CD8-positive, alpha-beta memory T cell (primary cell): ENCODE measurements at places on chromosomes 5 and 9. TPM values are rescaled to one million over a fixed set of nuclear protein-coding genes. Genes with fewer than 3 reads are reported as not detected.

NREP gene
- total RNA-seq = 3.6 TPM

IFNA21 gene
- total RNA-seq = not detected

SLC2A6 gene
- total RNA-seq = 16.3 TPM

LCN9 gene
- total RNA-seq = not detected

OR1Q1 gene
- total RNA-seq = not detected

OTP gene
- total RNA-seq = not detected

GRCh38 chr9:113631871-113632665 is 168.5 kb downstream of the RGS3 start:
- no peak for DNase-seq

DNA sequence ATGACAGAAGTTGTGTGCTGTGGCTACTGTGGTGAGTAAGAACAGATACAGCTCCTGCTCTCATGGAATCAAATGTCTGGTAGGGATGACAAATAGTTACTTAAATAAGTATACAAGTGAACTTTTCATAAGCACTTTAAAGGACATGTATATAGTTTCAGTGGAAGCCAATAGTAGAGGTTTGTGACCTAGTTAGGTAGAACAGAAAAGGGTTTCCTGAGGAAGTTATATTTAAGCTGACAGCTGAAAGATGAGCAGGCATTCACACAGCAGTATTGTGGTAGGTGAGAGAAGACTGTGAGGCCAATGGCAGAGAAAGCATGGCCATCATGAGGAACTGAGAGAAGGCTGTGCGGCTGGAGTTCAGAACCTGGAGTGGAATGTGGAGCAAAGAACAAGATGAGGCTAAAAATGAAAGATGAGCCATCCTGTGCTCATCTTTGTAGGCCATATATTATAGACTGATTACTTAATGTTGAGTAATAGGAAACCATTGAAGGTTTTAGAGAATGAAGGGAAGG is 15.4 kb downstream of the FAM174A start:
- DNase-seq = no peak

DNA sequence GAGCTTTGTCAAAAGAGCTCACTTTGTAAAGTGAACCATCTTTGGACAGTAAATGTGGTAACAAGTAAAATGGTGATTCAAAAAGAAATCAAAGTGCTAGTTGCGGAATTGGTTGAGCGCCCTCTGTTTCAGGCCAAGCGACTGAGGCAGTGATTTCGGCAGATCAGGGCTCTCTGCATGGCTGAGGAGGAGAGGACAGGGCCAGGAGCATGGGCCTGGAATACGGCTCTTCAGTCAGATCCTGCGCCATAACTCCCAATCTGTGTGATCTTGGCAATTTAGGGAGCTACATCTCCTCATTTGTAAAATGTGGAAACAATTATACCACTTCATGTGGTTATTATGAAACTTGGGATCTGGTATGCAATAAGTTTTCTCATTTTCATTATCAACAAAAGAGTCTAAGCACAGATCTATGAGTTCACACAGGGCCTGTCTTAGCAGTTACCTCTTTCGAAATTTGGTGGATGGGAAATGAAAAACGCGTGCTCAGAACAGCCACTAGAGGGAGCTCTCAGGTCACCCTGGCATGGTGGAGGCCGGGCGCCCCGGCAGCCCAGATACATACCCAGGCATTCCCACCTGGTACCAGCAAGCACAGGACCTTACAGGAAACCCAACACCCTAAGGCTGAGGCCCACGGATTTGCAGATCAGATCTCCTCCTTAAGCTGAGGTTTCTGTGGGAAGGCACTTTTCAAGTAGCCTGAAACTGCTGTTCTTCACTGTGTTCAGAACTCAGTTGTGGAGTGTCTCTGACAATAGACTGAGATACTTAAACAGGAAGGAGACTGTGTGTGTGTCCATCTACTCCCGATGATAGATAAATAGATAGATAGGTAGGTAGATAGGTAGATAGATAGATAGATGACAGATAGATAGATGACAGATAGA is 303.7 kb downstream of the RAB3C start:
- peak; percentile 31 for DNase-seq

- DNase-seq = no peak
Measured at GRCh38 chr5:174197929-174198328, 152.4 kb downstream of the NSG2 start.

GRCh38 chr5:160245506-160246086 is 16.3 kb downstream of the FABP6 start:
- DNase-seq = no peak

- DNase-seq = no peak
Measured at GRCh38 chr5:141958113-141958512, at the start of gene PCDH12. Gene PCDH12, minus strand, starts transcription at chr5:141958202. Its CDS starts 351 bp downstream, at chr5:141957851.

DNA sequence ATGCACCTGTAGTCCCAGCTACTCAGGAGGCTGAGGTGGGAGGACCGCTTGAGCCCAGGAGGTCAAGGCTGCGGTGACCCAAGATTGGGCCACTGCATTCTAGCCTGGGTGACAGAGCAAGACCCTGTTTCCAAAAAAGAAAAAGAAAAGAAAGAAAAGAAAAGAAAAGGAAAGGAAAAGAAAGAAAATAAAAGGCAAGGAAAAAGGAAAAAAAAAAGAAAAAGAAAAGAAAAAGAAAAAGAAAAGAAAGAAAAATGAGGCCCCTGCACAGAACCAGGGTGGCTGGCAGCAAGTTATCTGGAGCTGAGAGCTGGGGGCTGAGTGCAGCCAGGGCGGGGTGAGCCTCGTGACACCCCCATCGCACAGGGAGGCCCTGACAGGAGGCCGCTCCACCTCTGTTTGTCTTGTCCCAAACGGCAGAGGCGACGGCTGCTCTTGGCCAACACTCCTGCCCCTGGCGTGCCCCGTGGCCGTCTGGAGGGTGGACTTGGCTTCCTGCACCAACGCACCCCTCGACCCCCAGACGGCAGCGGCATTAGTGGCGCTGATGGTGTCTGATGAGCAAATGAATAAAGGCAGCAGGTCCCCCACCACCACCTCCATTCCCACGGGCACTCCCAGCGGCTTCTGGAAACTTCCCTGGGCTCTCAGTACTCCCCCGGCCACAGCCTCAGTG is 16.7 kb downstream of the EXD3 start:
- DNase-seq = no peak

GRCh38 chr5:63919763-63920478 is 42.3 kb downstream of the HTR1A start:
- no peak for DNase-seq

DNA sequence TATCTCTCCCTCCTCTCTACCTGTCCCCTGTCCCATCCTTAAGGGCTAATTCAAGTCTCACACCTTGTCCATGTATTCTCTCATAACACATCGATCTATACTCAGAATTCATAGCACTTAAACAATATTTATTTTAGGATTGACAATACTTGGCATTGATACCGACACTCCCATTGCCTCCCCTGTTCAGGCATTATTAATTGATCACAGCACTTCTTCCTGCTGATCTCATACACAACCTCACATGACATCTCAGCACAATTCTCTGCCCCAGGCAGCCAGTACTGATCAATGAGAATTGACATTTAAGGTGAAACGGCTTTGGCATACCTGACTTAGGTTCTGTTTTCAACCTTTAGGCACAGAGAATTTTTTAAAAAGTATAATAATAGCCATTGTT is 582.4 kb upstream of the BRINP1 start:
- DNase-seq = no peak

GRCh38 chr5:56683281-56683680 is 132.1 kb upstream of the MAP3K1 start:
- DNase-seq = no peak

- no peak for DNase-seq
Measured at GRCh38 chr5:74632947-74633356, 7.6 kb downstream of the ENC1 start.

- no peak for DNase-seq
Measured at GRCh38 chr5:134000091-134000511, 4.7 kb downstream of the VDAC1 start.

GRCh38 chr5:100794844-100795243 is 108.2 kb downstream of the ST8SIA4 start:
- no peak for DNase-seq

DNA sequence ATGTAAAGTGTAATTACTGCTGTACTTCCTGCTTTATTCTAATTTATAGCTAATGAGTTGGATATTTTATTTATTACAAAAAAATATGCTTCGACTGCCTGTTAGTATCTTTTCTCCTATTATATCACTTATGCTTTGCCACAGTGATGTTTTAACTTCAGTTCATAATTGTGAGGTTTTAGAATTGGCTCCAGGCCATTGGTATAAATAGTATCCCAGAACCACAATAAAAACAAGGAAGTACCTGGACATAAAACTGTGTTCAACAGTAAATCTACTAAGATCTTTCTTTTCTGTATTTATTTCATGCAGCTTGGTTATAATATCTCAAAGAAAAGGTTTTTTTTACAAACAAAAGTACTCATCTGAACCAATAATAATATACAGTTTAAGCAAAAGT is 354.3 kb upstream of the CDH9 start:
- DNase-seq = no peak

- DNase-seq = no peak
Measured at GRCh38 chr9:95515272-95516113, 1.3 kb downstream of the PTCH1 start.

DNA sequence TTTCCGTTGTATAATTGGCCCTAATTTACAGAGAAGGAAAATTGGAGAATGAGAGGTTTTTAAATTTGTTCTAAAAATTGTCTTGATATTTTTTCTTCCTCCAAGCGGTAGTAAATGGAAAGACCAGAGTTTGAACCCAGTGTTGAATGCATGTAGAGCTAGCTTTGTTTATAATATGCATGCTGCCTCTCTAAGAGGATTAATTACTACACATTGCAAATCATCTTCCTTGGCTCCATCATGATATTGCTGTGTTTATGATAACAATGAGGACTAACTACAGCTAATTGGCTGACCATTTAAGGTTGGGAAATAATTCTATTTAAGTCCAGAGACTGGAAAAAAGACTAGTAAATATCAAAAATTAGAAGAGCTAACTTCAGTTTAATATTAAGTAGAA is 338.5 kb downstream of the PLK2 start:
- no peak for DNase-seq

DNA sequence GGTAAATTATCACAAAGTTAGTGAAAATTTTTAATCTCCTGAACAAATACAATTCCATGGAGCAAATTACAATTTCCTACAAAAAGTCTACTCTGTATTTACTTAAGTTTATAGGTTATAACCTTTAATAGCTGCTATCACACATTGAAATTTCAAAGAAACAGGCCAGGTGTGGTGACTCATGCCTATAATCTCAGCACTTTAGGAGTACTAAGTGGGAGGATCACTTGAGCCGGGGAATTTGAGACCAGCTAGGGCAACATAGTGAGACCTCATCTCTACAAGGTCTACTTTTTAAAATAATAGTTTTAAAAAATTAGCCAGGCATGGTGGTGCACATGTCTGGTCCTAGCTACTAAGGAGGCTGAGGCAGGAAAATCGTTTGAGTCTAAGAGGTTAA is 50.3 kb downstream of the HINT1 start:
- DNase-seq = no peak

DNA sequence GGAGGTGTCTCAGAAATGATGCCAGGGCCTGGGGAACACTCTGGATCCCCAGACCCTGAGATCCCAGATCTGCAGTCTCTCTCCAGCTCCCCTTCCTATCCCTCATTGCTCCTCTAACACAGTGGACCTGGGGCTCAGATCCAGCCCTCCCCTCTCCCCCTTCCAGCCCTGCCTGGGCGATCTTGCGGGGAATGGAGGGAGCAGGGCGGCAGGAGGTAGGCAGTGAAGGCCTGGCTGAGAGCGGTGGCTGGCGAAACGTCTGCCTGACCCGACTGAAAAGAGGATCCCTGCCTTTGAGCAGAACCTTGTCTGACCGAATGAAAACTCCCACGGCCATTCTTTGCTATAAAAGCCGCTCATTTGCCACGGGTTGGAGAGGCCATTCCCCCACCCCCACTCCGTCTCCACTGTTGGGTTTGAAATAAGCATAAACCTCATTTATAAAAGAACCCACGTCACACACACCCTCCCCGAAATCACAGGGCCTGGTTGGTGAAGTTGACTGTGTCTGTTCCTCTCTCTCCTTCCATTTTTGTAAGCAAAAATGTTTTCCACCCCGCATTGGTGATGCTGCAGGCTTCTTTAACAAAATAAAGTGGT is 8.8 kb downstream of the MSX2 start:
- DNase-seq = no peak

DNA sequence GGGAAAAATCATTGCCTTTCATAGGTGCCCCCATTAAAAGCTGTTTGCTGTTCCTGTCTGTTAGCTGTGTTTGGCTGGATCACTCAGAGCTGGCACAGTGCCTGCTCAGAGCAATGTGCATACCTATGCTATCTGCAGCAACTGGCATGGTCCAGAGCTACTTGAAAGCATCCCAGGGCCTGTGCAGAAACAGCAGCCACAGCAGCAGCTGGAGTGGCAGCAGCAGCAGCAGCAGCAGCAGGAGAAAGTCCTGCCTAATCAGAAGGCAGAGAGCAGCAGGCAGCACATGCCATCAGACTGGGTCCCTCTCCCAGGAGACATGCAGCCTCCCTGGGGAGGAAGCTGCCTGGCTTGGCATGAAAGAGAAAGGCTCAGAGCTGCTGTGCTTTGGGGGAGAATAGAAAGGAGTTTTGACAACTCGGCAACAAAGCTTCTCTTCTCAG is 243.8 kb upstream of the WWC1 start:
- DNase-seq = no peak

DNA sequence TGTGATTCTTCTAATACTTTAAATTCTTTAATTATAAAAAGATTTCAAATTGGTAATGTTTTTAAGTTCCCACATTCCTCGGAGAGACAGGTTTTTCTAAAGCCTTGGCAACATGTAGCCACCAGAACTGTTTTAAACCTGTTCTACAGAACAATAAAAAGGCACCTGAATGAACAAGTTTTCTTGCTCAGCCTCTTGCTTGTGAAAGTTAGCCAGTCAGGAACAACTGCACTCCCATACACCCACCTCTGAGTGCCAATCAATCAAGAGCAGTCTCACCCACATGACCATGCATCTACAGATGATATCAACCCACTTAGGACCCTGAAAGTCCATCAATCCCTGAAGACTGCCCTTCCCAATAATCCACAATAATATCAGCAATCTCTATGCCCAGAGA is 62.3 kb downstream of the AP3B1 start:
- no peak for DNase-seq
